ENCODE measurements at places on chromosomes 4 and X.

GRCh38 chr4:170464614-170465197 is 374.9 kb upstream of the AADAT start:
- no peak for DNase-seq

- no peak for DNase-seq
Measured at GRCh38 chrX:154734061-154734781, 16.7 kb downstream of the GAB3 start.

DNA sequence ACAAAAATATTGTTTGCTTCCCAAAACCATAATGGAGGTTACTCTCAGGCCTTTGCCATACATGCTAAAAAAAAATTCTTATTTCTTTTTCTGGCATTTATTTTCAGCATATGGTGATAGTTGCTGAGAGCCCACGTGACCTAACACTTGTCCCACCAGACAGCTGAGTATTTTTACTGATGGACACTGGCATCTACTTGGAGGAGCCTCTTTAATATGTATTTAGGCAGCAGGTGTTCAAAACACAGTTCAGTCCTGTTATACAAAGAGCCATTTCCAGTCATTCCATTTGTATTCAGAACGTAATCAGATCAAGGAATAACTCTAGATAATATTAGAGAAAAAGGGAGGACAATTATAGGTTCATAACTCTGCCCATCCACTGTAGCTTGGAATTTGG is 95.5 kb downstream of the CXCL13 start:
- DNase-seq, result no peak

GRCh38 chrX:78322863-78323262 is 4.5 kb downstream of the CYSLTR1 start:
- DNase-seq, result no peak

- no peak for DNase-seq
Measured at GRCh38 chr4:53899586-53900270, 164.7 kb downstream of the CHIC2 start.

DNA sequence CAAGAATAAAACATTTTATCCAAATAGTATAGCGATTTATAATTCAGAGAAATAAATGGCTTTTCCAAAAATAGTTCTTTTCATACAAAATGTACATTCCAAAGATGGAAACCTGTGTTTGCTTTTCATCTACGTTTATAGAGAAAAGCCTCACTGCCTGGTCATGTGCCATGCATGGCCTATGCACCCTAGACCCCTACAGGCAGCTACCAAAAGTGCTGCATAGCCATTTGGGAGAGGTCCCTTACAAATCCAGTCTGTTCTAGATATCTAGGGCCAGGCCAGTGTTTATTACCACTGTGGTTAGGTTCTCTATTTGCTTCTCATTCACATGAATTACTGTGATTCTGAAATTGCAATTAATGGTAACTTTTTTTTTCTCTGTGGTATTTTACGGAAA is 17.2 kb downstream of the HMGB2 start:
- DNase-seq, result no peak

DNA sequence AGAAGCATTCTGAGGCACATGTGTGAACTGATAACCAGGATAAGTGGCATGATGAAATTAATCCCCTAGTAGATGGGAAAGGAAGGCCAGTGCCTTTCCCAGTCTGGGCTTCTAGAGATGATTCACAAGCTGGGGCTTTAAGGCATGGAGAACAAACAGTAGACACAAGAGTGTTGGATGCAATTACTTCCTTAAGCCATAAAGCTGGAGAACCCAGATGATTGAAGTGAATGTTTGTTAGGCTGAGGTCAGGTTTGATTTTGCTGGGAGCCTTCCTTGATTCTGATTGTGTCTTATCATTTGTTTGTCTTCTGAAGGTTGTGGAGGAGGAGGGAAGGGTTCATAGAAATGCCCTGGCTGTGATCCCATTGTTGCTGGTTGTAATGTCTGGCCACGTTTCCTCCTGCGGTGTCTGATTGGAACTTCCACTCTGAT is 125.2 kb downstream of the NHS start:
- no peak for DNase-seq

GRCh38 chr4:92265798-92266197 is 38.0 kb upstream of the GRID2 start:
- no peak for DNase-seq

DNA sequence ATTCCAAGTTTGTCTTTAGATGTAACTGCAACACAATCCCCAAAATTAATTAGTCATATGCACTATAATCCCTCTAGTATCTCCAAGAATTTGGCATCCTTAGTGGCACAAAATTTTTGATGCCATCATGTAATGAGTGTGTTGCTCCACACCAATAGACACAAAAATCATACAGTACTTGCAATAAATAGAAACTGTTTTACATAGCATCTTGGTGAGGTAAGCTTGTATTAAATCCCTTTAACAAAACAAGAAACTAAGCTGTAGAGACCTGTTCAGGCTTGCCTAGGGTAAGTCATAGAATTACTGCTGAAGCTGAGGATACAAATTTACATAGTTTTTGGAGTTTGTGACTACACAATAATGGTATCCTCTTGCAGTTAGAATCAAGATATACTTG is 64.5 kb upstream of the PRSS12 start:
- no peak for DNase-seq

- no peak for DNase-seq
Measured at GRCh38 chr4:80420638-80421037, 85.1 kb downstream of the CFAP299 start.

DNA sequence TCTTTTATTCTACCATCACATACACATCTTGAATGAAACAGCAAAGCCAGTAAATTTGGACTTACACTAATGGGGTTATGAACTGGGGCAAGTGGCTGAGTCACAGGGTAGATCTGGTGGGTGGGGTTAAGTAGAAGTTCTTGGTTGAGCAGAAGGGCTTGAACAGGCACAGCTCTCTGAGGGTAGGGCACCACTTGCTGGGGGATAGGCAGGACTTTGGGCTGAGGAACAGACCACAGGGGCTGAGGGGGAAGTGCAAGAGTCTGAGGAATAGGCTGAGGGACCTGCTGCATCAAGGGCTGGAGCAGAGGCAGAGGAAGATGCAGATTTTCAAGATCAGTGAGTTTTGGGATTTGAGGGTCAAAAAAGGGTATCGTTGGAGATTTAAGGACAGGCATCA is 8.3 kb downstream of the CSN2 start:
- DNase-seq, result no peak

DNA sequence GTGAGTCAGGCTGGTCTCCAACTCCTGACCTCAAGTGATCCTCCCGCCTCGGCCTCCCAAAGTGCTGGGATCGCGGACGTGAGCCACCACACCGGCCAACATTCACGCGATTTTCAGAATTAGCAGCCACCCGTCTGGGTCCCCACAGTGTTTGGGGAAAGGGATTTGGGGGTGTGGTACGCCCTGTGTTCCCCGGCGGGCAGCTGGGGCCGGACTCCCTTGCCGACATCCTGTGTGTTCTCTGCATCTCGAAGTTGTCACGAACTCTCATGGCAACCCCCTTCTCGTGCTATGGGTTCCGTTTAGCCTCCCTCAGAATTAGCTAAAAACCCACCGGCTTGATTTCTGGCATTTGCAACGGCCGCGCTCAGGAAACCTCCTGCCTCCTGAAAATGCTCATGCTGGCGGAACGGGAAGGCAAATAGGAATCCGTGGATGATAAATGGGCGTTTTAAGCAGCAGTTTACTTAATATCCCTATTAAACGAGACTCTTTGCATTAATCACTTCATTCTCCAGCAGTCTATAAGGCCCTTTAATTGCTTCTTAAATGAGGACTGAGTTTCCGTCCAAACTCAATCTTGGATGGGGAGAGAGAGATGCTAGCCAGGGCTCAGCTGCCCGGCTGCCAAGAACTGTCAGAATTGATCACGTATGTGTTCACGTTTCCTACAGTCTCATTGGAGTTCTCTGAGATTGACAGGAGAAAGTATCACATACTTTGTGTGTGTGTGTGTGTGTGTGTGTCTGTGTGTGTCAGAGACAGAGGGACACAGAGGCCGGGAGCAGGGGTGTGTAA is 78.9 kb upstream of the PPP2R3B start:
- no peak for DNase-seq

DNA sequence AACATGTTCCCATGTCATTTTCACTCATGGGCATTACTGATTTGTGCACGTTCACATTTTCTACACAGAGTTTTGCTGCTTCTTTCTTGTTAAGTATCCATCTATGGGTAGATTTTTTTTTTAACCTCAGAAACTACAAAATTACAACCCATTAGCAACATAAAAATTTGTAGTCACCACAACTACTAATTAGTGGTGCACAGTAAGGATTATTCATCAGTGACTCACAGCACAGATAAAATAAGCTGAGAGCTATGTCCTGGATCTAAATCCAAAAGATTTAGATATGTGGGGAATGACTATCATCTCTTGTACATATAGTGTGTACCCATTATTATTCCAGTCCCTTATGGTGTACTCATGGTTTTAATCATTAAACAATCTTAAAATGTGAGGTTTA is 19.7 kb upstream of the AMELX start:
- DNase-seq, result no peak

- no peak for DNase-seq
Measured at GRCh38 chr4:184668511-184669114, 19.1 kb downstream of the PRIMPOL start.

DNA sequence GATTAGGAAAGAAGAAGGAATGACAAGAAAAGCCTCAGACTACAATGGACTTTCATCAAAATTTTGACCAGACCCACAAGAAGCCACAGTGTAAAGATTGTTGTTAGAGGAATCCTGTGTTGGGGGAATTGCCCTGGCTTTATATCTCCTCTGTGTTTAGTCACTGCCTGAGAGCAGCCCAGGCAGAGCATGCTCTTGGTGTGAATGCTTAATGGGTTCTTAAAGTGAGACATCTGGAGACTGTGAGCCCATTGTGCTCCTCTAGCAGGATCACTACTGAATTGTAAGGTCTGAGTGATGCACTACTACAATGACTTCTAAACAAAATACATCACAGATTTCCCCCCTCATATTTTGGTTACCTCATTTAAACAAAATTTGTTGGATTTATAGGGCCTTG is 1860.5 kb upstream of the ADGRL3 start:
- DNase-seq, result no peak

DNA sequence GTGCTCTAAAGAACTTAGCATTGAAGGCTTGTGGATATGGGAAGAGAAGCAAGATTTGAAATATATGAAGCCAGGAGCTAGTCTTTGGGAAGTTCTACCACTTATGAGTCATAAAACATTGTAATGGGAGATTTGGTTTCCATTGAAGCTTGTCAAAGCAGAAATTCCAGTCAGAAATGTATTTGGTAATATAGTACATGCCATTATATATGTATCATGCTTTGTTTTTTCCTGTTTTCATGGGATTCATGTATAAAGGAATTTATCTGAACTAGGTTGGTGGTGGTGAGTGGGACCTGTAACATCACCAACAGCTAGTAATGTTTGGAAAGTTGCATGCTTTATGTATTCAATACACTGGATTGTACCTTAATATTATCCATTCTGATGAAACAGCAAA is 14.6 kb upstream of the DCAF8L2 start:
- DNase-seq, result no peak

- DNase-seq, result no peak
Measured at GRCh38 chrX:136163689-136164088, 16.4 kb downstream of the FHL1 start.

DNA sequence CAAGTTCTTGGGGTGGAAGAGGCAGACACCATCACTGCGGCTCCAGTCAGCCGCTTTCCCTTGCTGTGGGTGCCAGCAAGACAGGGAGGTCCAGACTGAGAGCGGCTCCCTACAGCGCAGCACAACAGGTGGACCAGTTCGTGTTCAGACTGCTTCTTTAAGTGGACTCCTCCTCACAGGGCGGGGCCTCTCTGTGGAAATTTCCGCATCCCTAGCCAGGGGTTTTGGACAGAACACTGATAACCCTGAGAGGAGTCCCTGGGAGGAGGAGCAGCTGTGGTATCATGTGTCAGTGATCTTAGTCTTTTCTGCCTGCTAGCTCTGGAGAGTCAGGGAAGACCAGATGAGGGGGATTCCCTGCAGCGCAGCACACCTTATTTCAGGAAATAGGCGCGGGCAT is 48.5 kb downstream of the MAGEC2 start:
- DNase-seq, result no peak

DNA sequence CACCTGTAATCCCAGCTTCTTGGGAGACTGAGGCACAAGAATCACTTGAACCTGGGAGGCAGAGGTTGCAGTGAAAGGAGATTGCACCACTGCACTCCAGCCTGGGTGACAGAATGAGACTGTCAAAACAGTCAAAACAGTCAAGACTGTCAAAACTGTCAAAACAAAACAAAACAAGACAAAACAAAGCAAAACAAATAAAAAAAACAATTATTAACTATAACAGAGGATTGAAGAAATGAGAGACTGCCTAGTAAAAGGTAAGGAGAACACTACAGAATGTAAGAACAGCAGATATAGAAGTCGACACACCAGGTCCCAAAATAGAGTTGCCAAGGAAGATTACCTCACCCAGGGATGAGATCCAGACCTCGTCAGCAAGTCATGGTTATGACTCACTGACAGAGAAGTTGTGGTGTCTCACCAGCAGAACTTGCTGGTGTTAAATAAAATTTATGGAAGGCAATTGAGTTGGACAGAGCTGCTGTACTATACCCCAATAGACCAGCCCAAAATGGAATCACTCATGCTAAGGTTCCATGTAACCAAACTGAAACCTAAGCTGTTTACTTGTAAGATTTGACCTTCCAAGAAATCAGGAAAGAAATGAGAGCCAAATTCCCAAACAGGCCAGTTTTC is 32.1 kb upstream of the GK start:
- DNase-seq, result no peak

GRCh38 chr4:985123-985830 is 1.6 kb upstream of the IDUA start:
- DNase-seq, result peak; percentile 82

DNA sequence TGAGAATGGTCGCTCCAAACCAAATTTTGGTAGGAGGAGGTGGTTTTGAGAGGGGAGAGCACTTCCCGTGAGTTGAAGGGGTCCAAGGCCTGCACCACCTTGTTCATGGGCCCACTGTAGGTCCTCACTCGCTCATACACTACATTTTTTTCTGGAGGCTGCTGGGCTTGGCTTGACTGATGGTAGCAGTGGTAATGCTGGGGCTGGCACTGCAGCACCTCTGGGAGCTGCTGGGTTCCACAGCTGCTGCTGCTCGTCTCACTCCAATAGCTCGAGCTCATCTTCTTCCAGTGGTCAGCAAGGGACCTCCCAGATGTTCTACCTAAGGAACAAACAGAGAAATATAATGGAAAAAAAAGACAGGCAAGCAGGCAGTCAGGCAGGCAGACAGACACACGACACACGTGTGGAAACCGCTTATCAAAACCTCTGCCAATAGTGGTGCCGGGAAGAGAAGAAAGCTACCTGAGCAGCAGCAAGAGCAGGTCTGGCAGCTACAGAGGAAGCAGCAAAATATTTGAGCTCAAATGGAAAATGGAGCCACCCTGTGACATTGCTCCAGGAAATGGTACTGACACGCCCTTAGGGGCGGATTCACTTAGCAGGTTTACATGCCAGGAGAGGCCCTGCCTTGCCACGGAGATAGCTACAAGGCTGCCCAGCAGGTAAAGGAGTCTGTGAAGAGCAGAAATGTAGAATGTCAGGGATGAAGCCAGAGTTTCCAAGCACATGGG is at the start of gene POF1B:
Gene POF1B, minus strand, starts transcription at position 492 of the 734 bp plus-strand sequence. Its CDS starts 211 bp downstream, at position 281.
- no peak for DNase-seq

DNA sequence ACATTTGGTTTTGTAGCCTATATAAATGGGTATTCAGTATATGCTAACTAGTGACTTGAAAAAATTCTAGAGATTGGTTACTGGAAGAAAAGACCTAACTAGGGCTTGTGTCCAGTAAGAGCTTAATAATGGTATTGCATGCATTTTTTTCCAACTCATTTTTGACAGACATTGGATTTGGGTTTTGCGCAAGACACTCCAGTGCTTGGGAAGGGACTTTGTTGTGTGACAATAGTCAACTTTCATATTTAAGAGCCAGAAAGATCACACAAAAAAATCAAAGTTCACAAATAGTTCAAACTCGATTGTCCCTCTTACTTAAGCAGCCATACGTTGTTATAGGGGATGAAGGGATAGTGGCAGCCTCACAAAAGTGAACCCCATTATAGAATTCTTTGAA is 1.2 kb upstream of the HSD17B11 start:
- DNase-seq, result no peak

Data from activated naive CD4-positive, alpha-beta T cell treated with anti-CD3 and anti-CD28 coated beads, Interleukin-2, amount 50 U/mL, for 16 hours (primary cell).